ENCODE measurements at places on chromosomes 1 and 21.

DNA sequence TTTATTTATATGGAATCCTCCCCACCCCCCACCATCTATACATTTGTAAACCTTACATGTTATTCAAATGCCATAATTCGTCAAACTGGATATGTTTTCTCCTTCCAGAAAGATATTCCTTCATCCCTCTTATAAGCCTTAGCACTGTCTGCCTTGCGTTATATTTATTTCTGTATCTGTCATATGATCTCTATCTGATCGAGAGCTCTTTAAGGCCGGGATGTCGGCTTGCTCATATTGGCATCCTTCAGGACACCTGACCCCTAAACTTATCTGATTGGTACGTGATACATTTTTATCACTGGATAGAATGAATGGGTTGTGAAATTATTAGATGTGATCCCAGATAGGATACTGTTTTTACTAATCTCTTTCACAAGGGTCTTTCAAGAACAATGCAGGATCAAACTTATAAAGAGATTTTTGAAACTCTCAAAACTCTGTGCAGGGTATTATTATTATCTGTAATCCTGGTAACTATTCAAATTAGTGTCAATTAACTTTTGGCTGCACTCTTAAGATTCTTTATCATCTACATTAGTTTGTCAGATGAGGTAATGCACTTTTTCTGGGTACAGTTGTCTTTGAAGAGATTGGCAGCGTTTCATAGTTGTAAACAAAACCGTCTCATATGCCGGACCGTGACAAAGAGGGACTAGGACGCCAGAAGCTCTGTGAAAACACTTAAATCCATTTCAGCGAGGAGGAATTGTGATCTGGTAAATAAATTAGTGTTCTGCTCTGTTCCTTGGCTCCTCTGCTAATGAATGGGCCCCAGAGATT lies 152.0 kb downstream of the KIF26B start:
- no peak for DNase-seq

DNA sequence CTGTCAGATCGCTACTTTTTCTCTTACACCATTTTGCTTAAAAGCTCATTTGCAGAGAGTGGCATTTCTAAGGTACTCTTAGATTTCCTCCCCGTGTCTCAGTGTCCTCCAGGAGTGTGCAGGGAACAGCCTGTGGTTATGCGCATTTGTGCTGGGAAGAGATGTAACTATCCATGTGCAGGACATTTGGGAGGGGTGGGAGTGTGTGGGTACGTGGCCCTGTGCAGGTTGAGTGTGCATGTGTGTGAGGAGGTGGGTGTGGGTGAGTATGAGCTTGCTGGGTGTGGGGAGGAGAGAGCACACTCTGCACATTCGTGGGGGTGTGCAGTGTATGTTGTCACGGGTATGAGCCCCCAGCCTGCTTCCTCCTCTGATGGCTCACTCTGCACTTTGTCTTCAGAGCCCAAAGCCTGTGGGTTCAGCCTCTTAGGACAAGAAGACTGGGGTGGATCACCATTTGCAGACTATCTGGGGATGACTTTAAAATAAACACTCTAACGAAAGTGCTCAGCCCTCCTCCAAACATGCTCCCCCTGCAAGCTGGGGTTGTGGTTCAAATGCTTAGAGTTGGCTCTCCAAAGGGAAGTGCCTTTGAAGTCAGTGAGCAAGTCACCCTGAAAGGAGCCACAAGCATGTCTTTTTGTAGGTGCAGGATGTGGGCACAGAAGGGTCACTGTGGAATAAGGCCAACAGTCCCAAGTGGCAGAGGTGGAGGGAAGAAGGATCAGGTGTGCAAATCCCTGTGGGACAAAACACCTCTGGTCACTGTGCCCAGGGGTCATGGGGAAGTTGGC lies 295.4 kb downstream of the RRAGC start:
- DNase-seq: no peak

GRCh38 chr1:180256341-180257027 lies 26.4 kb downstream of the LHX4 start:
- DNase-seq: no peak

DNA sequence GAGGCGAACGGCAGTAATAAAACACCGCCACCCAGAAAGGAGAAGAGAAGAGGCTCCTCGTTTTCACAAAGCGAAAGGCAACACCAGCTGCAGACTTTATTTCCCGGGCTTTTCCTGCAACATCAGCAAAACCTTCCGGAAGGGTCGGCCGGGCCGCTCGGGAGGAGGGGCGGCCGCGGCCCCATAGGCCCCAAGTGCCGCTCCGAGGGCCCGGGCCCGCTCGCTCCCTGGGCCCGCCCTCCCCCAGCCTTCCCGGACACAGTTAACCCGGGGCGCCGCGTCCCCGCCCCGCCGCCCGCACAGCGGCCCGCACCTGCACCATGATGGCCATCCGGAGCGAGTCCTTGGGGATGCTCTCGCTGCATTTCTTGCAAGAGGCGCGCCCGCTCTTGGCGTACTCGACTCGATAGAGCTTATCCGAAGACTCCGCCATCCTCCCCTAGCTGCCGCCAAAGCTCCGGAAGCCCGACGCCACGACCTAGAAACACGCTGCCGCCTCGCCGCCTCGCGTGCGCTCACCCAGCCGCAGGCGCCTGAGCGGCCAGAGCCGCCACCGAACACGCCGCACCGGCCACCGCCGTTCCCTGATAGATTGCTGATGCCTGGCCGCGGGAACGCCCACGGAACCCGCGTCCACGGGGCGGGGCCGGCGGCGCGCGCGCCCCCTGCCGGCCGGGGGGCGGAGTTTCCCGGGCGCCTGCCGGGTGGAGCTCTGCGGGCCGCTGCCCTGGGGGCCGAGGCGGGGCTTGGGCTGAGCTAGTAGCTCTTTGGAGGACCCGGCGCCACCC lies at the start of gene PARP1:
Gene PARP1, minus strand, starts transcription at position 597 of the 788 bp plus-strand sequence. Its CDS starts 164 bp downstream, at position 433.
- DNase-seq: peak; percentile 89

- no peak for DNase-seq
Observed at GRCh38 chr1:59361766-59362165, 64.9 kb downstream of the FGGY start.

DNA sequence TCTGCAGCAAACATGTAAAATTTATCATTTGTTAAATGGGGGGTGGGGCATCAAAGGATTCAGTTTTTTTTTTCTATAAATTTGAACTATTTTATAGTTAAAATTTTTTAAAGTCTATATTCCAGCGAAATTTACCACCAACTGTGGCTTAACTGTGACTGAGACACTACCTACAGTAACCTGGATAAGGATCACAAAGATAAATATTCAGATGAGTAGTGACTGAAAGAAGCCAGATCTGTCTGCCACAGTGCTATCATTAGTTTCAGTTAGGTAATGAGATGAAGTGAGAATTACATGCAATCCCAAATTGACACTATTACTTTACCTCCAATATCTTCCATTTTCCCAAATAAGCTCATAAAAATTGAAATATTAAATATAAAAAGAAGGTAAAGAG lies 5.4 kb downstream of the SPATA6 start:
- no peak for DNase-seq

- no peak for DNase-seq
Observed at GRCh38 chr1:33455539-33456501, 16.6 kb upstream of the ZSCAN20 start.

- no peak for DNase-seq
Observed at GRCh38 chr1:231376875-231377549, 38.9 kb downstream of the SPRTN start.

DNA sequence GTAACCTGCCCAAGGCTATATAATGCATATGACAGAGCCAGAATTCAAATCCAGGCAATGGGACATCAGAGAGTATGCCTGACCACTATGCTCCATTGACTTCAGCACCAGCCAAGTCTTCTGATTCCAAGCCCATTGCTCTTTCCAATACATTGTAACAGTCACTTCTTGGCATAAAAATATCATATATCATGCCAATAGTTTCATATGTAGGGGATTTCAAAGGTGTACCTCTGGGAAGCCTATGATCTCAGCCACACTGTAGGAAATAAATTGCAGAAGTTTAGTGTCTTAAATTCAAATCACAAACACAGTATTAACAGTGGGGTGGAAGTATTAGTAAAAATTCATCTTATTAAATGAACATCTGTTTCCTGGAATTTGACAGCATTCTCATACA lies 30.0 kb upstream of the ROR1 start:
- DNase-seq: no peak

GRCh38 chr1:221530791-221531190 lies 211.1 kb downstream of the DUSP10 start:
- no peak for DNase-seq

DNA sequence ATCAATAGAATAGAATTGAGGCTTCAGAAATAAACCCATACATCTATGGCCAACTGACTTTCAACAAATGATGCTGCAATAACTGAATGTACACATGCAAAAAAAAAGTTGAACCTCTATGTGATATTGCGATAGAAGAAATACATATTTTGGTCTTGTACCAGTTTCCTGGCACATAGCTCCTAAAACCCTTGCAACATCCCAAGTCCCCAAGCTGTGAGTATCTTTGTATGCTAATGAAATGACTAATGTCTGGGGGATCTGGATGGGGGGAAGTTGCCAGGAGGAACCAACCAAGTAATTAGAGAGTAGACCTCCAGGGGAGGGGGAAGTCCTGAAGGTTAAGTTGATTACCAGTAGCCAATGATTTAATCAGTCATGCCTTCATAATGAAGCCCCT lies 24.4 kb downstream of the BLZF1 start:
- no peak for DNase-seq

DNA sequence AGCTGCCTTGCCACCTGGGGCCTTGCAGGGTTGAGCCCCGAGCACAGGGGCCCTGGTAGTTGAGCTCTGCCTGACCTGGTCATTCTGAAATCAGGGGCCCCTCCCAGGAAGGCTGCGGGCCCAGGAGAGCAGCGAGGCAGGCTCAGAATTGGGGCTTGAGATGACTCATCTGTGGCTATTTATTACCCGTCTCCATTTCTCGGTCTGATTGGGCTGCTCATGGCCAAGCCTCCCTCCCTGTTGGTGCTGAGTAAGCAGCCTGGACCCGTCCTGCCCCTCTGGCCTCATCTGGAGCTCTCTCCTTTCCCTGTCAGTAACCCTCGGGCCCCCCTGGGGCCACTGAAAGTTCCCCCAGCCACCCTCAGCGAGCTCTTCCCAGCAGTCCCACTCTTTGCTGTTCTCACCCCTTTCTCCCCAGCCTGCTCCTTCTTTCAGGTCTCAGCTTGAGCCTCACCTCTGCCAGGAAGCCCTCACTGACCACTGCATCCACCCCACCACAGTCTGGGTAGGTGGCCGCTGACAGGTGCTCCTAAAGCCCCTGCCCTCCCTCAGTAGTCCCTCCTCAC lies 11.0 kb upstream of the TNFRSF8 start:
- no peak for DNase-seq

DNA sequence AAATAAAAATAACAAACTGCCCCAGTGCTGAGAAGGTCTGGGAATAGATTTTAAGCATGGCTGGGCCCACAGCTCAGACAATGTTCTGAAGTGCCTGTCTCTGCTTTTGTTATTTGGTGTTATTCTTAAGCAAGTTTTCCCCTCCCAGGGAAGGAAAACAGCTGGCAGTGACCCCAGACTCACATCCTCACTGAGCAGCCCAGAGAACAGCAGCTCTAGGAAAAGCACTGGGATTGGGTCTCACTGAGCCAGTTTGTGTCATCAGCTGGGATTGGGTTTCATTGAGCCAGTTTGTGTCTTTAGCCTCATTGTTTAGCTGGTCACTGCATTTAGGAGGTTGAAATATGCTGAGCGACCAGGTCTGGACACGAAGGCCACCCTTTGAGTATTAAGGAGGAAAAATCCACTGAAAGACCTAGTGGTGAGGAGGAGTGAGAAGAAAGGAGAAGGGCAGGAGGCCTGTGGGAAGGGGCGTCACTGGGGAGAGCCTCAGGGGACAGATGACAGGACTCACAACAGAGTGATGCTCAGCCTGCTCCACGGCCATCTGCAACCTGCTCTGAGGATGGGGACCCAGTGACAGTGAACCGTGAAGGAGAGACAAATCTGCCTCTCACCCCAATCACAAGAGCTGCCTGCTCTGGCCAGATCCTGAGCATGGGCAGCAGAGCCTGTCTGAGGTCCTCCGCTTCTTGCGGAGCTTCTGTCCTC lies 103.8 kb downstream of the TOMM20 start:
- no peak for DNase-seq

GRCh38 chr1:224591326-224591725 lies 24.8 kb upstream of the CNIH3 start:
- DNase-seq: no peak

GRCh38 chr1:216502528-216503162 lies 79.4 kb upstream of the USH2A start:
- no peak for DNase-seq

GRCh38 chr21:32108566-32108965 lies 170.3 kb downstream of the MIS18A start:
- DNase-seq: no peak

DNA sequence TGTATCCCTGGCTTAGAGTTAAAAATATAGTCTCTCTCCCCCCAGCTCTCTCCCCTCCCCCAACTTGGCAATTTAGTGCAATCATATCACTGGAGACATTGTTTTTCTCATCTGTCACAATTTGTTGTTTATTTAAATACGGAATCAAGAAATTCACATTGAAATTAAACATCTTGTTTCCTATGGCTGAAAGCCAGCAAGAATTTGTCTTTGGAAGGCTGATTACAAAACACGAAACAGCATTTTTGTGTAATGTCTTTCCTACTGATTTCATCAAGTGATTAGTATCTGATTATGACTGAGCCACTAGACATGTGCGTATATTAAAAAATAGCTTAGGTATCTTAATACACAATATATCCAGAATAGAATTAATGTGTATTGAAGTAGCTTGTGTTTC lies 119.7 kb downstream of the LYPLAL1 start:
- DNase-seq: no peak

DNA sequence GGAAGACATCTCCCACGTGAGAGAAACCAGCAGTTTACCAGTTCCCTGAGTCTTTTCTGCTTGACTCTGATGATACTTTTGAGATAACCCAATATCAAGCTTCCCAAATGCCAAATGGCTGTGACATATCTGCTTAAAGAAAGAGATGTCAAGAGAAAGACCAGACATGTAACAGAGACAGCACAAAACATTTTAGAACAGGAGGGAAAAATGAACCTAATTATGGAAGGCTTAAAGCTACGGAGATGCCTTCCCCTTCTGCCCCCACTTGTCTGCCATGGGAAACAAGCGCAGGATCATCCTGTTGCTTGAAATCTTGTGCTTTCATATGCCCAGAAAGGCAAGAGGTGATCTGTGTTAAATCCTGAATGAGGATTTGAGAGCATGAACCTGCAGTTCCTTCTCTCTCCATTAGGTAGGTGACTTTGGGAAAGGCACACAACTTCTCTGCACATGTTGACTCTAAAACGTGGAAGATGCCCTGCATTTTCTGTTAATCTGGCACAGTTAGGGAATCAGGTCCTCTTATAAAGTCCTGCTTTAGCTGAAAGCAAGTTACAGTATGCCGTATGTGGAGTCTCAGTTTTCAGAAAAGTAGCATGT lies 46.7 kb upstream of the MTR start:
- DNase-seq: no peak

Measured in liver (tissue), 10 donors.